ENCODE measurements at places on chromosomes 6 and 20.

DNA sequence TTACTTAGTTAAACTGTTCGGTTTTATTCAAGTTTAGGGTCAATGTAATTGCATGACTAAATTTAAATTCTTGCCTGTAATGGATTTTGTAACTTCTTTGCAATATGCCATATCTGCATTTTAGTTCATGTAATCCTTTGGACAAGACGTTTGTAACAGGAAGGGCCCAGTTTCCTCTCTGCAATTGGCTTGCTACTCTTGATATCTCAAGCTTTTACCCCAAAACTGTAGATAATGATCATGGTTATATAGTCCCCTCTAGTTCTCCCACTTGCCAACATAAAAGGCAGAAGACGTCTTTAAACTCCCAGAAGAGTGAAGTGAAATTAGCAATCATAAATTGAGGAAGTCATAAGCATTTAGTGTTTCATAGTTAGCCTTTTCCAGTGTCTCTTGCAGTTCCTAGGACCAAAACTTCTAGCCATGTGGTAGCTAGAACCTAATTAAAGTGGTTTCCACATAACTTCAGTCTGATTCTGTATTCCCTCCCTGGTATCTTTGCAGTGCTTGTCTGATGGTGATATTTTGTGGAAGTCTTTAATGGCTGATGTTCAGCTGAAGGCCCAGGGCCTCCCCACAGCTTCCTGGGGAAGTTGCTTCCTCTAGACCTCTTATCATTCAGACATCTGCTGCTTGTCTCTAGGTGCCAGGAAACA lies 117.8 kb upstream of the SUPT3H start:
- no peak for DNase-seq

- DNase-seq = no peak
These were observed 220.7 kb upstream of the DEFB112 start for GRCh38 chr6:50270415-50270814.

DNA sequence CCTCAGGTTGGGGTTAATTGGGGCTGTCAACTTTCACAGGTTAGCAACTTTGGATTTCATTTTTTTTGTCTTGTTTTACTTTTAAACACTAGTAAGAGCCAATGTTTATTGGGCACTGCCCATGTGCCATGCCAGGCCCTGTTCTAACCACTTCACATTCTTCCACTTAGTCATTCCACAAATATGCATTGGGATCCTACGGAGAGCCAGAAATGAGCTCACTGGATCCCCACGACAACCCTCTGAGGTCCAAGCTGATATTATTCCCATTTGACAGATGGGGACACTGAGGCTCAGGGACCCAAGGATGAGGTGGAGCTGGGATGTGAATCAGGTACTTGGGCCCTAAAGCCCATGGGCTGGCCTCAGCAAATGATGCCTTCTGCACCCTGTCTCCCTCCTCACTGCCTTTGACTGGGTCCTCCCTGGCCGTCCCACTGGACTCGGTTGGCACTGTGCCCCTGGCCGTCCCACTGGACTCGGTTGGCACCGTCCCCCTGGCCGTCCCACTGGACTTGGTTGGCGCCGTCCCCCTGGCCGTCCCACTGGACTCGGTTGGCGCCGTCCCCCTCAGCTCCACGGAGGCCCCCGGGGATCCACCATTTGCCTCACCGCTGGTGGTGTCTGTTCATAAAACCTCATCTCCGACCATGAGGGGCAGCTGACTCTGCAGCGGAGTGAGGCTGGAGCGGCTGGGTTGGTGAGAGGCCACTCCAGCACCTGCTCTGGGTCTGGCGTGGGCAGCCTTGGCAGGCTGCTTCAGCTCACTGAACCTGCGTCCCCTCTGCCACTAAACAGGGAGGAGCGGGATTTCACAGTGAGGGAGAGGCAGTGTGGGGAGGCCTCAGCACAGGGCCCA lies 4.8 kb upstream of the PMEPA1 start:
- no peak for DNase-seq

GRCh38 chr20:23452776-23453175 lies at the start of gene CST11:
Gene CST11 (minus strand): TSS chr20:23452876. CDS start chr20:23452811, 65 bp downstream.
- DNase-seq = no peak

DNA sequence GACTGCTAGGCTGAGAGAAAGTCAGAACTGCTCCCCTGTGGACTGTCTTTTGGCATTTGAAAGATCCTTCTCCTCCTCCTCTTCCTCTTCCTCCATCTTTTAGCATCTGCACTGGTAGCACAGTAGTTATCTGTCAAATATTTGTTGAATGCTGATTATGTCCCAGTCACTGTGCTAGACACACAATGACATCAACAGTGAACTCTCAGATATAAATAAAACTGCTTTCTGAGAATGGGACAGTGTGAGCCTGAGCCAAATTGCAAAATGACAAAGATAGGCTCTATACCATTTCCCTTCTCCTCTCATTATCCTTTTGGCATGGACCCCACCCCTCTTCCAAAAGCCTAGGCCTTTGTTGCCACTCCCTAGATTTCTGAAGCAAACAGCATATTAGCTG lies 27.9 kb upstream of the LRRC1 start:
- DNase-seq = no peak

GRCh38 chr20:11379257-11380011 lies 538.3 kb upstream of the BTBD3 start:
- no peak for DNase-seq

GRCh38 chr6:161066511-161066910 lies 74.9 kb downstream of the MAP3K4 start:
- DNase-seq = no peak

DNA sequence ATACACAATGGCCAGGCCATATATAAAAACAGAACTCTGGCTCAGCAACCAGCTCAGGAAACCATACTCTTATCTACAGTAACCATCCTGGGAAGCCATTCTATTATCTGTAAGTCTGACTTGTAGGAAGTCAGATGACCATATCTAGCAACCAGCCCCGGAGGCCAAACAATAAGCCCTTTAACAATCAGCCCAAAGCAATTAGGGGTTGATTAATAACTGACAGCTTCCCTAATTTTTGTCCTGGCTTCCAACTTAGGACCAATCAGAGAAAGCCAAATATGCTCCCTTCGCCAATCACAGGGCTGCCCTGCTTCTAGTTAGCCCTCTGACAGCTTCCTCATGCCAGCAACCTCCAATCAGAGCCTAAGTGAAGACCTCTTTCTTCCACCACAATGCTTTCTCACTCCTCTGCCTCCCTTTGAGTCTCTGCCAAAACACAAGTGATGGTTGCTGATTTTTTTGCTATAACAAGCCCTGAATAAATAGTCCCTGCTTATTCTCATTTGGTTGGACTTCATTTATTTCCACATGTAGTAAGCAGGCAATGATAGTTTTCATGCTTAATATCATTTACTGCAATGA lies 37.8 kb upstream of the STXBP5 start:
- DNase-seq = no peak

- DNase-seq = no peak
These were observed 3.5 kb upstream of the SLC22A7 start for GRCh38 chr6:43294536-43294935.

All from activated naive CD4-positive, alpha-beta T cell (primary cell).